Large intestine (tissue), 12 donors: ENCODE measurements at places on chromosomes 6 and 20.

- DNase-seq, result no peak
Measured at GRCh38 chr6:148854096-148854495, 107.3 kb downstream of the UST start.

DNA sequence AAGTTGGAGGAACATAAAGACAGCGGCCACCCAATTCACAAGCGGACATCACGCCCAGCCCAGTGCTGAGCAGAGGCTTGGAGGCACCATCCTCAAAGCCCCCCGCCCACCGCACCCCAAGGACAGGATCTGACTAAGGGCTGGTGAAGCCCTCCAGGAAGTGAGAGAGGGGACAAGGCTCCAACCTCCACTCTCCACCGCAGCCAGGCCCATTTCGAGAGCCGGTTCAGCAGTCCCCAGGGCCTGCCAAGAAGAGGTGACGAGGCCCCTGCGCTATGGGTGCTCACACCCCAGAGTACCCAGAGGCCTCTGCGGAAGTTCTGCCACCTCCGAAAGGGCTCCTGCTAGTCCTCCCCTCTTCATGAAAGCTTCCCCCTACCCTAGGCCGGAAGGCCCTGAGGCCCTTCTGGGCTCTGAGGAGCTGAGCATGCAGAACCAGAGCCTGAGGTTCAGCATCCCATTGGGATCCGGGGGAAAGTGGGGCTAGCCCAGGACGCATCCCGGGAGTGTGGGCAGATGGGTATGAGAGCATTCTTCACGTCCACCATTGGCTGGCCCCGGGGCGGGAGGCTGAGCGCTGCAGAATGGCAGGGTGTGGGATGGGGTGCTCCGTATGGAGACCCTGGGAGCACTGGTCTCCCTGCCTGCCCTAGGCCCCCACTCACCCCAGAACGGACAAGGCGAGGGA lies 2.5 kb downstream of the GRM4 start:
- DNase-seq, result no peak

GRCh38 chr6:152004896-152005295 lies 197.4 kb downstream of the ESR1 start:
- DNase-seq, result no peak

GRCh38 chr6:37693546-37694250 lies 4.0 kb downstream of the MDGA1 start:
- DNase-seq, result no peak

GRCh38 chr6:140436023-140436811 lies 1061.8 kb upstream of the CITED2 start:
- DNase-seq, result no peak

DNA sequence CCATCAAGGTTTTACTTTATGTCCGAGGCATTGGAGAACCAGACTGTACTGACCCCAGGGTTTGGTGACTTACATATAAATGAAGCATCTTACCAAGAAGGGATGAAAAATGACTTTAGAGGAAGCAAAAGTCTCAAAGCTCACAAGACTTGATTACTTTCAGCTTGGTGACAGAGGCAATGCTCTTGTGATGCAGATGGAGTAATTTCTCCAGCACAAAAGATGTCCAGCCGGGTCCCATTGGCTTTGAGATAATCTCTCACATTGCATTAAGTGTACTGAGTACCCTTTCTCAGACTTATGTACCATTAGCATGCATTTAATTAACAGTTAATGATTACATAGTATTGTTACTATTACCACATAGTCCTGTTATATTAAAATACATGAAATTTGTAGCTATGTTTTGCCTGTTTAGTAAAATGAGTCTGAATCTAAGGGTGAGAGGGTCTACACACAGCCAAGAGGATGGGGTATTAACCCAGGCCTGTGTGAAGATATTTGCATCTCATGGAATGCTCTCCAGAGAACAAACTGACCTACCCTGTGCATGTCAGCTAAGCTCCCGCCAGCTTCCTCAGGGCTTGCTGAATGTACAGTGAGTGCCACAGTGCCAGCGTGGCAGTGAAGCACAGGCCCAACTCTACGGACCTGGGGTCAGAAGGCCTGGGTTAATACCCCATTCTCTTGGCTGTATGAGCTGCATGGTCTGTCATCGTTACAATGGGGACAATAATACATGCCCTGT lies 5.6 kb downstream of the HTR1E start:
- DNase-seq, result no peak

DNA sequence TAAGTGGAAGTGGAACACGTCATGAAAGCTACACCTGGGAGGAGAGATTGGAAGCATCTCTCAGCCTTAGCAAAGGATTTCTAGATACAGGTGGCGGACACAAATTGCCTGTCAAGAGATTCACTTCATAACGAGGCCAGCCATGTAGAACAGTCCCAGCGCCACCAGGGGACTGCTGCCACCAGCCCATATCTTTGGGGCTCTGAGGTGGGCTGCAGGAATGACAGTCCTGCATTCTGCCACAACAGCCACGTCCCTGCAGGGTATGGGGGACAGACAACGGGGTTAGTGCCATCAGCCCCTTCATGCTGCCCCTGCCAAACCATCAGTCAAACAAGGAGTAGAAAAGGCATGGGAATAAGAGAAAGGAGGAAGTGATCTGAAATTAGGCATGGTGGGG lies 81.2 kb upstream of the SASH1 start:
- no peak for DNase-seq

- DNase-seq, result peak; percentile 63
Measured at GRCh38 chr6:122033564-122034181, 365.8 kb upstream of the HSF2 start.

- peak; percentile 84 for DNase-seq
Measured at GRCh38 chr6:111347589-111347988, 135.4 kb downstream of the REV3L start.

DNA sequence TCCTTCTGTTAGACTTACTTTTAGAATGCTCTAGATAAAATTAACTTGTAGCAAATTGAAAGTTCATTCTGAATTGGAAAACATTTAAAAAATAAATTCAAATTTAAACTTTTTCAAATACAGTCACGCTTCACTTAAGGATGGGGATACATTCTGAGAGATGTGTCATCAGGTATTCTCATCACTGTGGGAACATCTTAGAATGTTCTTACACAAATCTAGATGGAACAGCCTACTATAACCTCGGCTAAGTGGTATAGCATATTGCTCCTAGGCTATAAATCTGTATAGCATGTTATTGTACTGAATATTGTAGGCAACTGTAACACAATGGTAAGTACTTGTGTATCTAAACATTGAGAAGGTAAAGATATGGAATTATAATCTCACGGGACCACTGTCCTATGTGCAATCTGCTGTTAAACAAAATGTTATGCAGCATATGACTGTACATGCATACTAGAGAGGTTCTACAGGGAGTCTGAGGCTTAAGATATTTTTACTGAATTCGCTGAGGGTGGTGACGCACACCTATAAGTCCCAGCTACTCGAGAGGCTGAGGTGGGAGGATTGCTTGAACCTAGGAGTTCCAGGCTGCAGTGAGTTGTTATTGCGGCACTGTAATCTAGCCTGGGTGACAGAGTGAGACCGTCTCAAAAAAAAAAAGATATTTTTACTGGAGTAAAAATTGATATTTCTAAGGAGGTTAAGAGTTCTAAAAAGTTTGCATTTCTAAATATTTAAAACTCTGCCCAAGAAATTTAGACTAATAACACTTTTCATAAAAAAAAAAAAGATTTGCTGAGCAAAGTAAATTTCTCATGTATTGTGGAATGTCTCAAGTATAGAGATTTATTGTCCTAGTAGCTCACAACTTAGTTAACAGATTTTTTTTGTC lies 87.3 kb upstream of the TULP1 start:
- DNase-seq, result no peak

DNA sequence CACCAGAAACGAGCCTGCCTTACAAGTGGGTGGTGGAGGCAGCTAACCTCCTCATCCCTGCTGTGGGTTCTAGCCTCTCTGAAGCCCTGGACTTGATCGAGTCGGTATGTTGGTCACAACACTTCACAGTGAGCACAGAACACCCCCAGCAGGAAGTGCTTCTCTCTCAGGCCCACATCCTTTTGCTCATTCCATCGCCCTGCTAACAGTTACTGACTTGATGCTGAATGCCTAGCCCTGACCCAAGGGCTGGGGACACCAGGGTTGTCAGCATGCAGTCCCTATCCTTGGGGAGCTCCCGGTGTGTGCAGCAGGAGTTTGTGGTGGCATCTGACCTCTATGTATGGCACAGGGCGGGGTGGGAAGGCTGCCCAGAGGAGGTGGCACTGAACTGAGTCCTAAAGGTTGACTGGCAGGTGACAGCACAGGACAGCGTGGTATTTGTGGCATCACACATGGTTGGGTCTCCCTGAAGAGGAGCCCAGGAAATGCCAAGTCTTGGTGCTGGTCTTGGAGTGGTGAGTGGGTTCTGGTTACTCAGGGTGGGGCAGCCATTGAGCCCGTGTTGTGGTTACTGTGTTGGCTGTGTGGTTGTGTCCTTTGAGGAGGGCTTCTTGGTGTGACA lies 26.7 kb downstream of the GTSF1L start:
- no peak for DNase-seq

DNA sequence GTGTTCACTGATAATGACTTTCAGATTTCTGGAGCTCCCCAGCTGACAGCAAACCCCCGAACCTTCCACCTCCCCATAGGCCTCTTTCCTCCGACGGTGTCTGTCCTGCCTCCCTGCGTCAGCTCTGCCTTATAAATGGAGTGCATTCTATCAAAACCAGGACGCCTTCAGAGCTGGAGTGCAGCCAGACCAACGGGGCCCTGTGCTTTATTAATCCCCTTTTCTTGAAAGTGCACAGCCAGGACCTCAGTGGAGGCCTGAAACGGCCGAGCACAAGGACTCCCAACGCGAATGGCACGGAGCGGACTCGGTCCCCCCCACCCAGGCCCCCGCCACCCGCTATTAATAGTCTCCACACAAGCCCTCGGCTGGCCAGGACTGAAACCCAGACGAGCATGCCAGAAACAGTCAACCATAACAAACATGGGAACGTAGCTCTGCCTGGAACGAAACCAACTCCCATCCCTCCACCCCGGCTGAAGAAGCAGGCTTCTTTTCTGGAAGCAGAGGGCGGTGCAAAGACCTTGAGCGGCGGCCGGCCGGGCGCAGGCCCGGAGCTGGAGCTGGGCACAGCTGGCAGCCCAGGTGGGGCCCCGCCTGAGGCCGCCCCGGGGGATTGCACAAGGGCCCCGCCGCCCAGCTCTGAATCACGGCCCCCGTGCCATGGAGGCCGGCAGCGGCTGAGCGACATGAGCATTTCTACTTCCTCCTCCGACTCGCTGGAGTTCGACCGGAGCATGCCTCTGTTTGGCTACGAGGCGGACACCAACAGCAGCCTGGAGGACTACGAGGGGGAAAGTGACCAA lies 42.3 kb upstream of the NAA20 start:
- peak; percentile 54 for DNase-seq

GRCh38 chr6:3138341-3138740 lies 19.0 kb downstream of the TUBB2A start:
- DNase-seq, result no peak

DNA sequence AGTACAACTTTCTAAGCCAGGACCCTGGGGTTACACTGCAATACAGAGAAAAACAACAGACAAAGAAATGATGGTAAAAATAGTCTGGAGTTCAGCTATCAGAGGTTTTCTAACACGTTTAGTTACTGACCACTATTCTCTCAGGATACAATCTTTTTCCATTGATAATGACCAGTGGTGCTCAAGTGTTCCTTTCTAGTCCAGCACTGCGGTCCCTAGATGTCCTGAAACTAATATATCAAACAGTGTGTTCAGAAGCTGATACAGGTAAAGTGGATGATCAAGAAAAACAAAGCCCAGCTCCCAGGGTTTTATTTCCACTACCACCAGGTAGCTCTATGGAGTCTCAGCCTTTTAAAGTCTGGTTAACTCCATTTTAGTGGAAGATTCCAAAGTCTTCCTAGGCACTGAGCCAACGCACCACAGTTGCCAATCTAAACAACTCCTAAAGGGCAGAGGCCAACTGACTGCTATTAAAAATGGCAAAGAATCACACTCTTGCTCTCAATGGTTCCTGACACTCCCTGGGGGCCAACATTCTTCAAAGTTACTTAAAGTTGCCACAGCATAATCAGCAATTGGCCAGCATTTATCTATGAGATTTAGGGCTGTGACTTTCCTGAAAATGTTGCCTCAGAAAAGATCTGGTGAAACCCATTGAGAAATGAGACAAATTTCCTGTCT lies 38.2 kb downstream of the DZANK1 start:
- DNase-seq, result peak; percentile 33

DNA sequence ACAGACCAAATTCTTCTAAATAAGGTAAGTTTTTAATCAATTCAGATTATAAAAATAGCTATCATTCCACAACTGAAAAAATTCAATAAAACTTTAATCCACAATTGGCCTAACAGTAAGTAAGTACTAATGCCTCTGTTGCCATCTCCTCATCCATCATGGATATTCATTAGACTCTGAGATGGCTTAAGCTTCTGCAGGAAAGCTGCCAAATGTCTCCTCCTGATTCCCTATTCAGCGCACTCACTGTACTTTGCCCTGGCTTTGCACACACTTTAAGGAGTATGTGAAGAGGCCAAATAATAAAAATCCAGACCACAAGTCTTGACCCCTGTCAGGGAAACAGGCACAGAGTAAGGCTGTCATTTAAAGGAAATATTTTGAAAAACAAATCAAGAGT lies 23.6 kb downstream of the PGM3 start:
- DNase-seq, result no peak

DNA sequence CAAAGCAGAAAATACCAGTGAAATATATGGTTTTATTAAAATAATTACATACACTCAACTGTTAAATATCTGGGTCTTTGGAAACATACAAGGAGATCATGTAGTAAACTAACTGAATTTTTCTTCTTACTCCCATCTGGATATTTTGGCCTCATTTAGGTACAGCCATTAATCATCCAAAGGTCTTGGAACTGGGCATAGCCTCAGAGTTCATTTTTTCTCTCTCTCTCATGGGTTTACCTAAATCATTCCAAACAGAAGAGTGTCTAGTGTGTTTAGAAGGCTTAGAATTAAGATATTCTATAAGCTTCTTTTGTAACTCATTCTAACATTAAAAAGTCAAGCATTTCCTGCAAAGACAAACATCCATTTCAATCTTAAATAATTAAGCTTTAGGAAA lies 79.4 kb downstream of the HMGCLL1 start:
- no peak for DNase-seq

GRCh38 chr6:22003287-22003686 lies 293.5 kb downstream of the PRL start:
- no peak for DNase-seq

DNA sequence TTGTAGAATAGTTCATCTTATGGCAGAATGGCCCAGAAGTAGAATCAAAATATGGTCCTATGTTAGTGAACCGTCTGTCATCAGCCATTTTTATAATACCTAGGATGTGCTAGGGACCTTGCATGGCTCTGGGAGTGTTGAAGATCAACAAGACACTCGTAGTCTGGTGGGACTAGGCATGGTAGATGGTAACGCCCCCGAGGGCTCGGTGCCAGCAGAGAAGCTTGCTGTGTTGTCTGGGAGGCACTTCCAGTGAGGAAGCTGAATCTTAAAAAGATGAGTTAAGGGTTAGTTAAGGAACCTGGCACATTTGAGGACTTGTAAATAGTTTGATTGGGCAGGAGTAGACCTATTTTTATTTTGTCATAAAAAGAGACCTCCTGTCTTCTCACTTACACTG lies 82.4 kb downstream of the MAP3K4 start:
- DNase-seq, result no peak

DNA sequence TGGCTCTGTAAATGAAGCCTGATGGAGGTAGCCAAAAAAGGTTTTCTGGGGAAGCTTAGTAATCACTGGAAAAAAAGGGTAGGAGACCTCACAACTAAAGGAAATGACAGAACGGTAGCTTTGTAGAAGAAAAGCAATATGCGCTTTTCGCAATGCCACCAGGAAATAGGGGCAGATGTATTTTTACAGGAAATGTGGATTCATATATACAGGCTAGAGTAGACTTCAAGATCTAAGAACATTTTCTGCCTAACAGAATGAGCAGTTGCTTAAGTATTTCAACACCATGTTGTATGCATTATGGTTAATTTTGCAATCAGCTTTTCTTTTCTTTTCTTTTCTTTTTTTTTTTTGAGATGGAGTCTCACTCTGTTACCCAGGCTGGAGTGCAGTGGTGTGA lies 219.6 kb downstream of the CD83 start:
- DNase-seq, result no peak
